ENCODE measurements at places on chromosomes 2 and 18.

DNA sequence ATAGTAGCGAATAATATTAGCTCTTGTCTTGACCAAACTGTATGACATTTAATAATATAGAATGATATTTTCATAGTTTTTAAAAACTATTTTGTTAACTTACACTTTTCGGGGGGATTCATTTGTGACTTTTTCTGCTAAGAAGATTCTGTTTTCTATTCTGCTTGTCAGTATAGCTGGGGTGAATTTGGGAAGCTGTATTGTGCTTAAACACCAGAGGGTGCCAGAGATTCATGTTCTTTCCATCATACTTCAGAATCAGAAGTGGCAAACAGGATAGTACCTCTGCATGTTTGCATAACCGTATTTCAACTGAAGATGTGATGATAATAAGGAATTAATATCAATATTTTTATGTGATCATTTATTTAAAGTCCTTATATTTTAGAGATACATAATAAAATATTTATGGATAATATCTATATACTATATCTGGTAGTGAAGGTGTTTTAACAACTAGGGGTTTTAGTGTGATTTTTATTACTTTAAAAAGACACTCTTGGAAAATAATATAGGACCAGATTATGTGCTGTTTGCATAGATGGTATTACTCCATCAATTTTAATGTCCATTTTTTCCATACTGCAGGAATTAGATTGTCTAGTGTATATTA is 81.0 kb downstream of the TAF4B start:
- DNase-seq, result no peak

DNA sequence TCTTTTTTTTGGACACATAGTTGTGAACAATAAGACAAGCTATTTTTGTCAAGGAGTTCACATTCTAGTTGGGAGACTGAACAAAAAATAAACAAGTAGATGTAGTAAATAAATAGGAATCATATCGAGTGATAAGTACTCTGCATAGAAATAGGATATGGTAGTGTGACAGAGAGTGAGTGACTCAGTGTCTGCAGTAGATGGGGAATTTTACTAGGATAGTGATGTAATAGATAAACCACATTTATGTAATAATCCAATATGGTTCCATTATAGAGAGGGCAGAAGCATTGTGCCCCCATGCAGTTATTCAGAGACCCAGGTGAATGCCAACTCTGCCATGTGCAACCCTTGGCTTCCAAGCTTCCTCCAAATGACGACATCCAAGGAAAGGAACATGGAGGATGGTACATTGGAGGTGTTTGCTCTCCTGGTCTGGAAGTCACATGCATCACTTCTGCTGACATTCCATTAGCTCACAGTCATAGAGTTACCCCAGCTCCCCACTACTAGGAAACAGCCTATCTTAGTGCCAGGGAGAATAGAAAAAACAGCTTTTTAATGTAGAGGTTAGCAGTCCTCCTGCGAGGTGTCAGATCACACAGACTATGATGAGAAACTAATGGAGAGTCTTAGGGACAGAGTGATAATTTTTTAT is 595.4 kb downstream of the NYAP2 start:
- DNase-seq, result no peak

- no peak for DNase-seq
Measured at GRCh38 chr2:228344531-228344930, 163.0 kb upstream of the SPHKAP start.

- no peak for DNase-seq
Measured at GRCh38 chr2:208253600-208254117, 1.2 kb downstream of the IDH1 start.

DNA sequence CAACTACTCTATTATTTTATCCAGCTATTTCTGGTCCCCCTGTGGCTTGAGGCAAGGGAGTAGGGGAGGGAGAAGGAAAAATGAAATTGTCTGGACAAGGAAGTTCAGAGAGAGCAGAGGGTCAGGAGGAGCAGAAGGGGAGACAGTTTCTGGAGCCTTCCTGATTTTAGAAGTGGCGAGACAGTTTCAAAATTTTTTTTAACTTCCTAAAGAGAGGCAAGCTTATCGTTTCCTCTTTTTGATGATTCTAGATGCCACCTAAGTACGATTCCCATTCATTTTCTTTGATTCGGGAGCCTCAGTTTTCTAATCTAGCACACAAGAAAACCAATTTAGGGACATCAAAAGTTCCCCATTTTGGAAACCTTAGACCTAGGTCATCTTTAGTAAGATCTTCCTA is 96.9 kb upstream of the B3GNT2 start:
- no peak for DNase-seq

- no peak for DNase-seq
Measured at GRCh38 chr18:23301972-23302371, 151.1 kb upstream of the RIOK3 start.

- DNase-seq, result no peak
Measured at GRCh38 chr2:153391131-153391530, 87.4 kb downstream of the RPRM start.

GRCh38 chr2:212299333-212299732 is 239.3 kb downstream of the ERBB4 start:
- DNase-seq, result no peak

DNA sequence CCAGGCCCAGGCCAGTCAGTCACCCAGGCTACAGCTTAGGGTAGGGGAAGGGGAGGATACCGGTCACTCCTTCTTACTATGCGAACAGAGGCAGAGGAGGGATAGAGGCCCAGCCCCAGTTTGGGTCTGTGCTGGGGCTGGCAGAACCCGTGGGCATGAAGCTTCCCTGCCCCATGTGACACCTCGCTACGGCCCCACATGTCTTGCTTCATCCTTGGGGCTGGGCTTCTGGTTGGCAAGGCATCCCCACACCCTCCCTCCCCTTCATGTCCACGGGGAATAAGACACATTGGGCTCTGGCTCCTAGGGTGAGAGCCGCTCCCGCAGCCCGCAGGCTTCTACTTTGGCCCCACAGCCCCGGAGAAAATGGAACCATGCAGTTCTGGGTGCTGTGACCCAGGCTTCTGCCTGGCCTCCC is 32.4 kb downstream of the HS1BP3 start:
- no peak for DNase-seq

GRCh38 chr2:28661589-28662001 is 90.0 kb upstream of the PPP1CB start:
- no peak for DNase-seq

- DNase-seq, result no peak
Measured at GRCh38 chr18:49959176-49959575, 145.8 kb upstream of the ACAA2 start.

DNA sequence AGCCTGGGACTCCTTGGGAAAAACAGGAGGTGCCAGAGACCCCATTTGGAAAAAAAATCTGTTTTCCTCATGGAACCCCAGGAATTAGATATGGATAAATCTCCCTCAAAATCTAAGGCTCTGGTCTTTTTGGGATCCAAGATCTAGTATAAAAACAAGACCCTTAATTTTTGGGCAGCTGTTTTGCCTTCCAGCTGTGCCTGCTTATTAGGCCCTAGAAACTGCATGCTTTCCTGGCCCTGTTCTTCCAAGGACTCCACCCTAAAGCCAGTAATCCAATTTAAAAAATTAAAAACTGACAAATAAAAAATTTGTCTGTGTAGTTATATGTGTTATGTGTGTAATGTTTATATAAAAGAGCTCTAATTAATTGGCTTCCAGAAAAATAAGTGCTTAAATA is 274.6 kb downstream of the STK39 start:
- DNase-seq, result no peak

DNA sequence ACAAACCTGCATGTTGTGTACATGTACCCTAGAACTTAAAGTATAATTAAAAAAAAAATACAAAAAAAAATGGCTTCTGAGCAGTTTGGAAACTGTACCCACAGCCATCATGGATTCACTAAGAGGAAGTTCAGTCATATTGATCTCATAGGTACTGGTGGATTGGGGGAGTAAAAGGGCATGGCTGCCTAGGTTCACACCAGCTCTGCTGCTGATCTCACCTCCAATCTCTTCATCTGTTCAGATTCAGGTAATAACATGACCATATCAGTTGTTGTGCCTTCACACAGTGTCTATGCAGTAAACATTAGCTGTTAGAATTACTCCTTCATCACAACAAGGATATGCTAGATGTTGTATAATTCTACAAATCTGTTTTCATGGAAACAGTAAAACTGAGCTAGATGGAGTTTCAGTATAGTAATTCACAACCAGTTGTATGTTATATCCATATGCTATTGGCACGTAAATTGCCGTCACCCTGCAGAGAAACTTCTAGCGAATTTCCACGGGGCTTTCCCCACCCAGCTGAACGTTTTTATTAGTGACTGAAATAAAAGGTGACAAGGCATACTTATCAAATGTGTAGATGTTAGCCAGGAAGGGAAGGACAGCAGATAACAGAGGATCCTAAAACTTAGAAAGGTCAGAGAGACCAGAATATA is 59.3 kb upstream of the ITM2C start:
- no peak for DNase-seq

- DNase-seq, result no peak
Measured at GRCh38 chr2:111071600-111072171, 49.0 kb upstream of the BCL2L11 start.

- DNase-seq, result peak; percentile 54
Measured at GRCh38 chr2:24491542-24492420, 727 bp downstream of the NCOA1 start.

DNA sequence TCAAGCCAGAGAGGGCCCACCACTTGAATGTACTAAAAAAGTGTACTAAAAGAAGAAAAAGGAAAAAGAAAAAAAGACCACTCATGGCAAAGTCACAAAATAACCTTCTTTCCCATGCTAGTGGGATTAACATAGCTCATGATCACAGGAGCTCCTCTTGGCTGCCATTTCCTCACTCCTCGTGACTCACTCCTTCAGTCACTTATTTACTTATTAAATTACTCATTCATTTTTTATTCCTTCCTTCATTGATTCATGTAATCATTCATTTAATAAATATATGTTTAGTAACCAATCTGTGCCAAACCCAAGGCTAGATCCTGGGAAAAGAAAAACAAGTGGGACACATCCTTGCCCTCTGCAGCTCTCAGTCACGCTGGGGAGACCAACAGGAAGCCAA is 300.5 kb downstream of the INSIG2 start:
- no peak for DNase-seq

DNA sequence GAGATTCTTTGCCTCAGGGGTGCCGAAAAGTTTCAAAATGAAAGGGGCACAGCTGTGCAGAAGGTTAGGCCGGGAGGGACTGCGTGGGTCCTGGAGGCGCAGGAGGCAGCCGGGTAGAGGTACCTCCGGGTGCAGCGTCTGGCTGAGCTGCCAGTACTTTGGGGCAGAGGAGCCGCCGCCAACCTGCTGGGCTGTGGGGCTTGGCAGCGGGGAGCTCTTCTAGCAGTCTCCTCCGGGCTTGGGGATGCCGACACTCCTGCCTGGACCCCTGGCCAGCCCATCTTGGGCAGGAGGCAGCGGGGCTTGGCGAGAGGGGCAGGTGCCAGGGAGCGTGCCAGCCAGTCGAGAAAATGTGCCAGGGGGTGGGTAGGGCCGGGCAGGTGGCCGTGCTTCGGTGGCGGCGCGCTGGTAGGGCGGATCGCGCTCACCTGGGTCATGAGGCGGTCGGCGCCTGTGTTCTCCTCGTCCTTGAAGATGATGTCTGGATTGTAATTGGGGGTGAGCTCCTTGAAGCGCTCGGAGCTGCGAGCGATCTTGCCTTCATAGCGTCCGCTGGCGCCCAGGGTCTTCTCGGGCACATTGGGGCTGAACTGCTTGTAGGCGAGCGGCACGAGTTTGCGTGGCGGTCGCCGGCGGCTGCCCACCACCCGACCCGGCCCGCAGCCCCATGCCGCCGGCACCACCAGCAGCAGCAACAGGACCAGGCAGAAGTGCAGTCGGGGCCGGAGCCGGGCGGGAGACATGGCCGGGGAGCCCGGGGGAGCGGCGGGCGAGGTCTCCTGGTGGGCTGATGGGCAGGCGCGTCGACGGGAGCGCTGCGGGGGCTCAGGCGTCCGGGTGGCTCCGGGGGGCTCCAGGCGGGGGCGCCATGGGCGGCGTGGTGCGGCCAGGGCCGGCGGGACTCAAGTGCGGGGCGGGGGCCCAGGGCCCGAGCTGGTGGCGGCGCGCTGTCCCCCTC is 717 bp downstream of the IHH start:
- DNase-seq, result no peak

- DNase-seq, result no peak
Measured at GRCh38 chr2:228917220-228917619, 353.9 kb downstream of the PID1 start.

DNA sequence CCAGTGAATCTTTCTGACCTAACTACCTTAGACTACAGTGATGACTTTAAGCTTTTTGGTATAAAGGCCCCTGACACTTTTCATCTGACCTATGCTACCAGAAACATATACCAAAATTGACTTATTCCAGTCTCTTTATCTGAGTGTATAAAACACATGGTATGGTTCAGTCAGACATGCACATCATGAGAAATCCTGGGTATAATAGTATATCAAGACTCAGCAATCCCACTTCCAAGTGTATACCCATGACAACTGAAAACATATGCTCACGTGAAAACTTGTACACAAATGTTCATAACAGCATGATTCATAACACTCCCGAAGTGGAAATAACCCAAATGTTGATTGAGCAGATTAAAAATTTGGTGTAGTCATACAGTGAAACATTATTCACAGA is 70.0 kb upstream of the RPRM start:
- DNase-seq, result no peak

- DNase-seq, result no peak
Measured at GRCh38 chr2:72326759-72327158, 179.1 kb upstream of the CYP26B1 start.

GRCh38 chr2:226839161-226839560 is 3.3 kb downstream of the RHBDD1 start:
- no peak for DNase-seq

DNA sequence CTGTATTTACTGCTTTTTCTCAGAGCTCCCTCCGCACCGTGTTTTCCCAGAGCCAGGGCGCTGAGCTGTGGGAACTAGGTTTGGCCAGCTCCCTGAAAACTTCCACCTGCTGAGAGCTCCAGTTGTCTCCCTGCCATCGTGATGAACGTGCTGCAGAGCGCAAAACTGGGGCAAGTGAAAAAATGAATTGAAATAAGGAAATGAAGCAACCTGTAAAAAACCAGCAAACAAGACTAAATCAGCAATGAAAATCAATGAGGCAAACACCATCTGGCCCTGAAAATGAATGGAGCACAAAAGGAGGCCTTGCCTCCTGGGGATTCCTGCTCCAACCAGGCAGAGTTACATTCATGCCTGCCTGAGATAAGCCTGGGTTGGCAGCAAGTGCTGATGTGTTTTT is 129.9 kb downstream of the MARCHF4 start:
- no peak for DNase-seq

DNA sequence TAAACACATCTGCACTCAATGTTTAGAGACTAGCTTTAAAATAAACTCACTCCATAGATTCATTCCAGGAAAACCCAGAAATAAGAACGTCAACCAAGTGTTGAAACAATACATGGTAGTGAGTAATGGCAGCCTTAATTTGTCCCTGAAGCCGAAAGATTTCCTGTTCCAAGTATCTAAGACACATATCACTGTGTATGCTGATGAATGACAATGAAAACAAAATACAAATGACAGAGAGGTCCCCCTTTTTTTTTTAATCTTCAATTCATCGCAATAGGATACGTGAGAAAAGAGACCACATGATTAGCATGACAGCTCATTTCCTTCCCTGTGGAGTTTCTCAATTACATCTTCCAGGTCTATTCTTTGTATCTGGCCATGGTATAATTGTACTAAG is 160.5 kb upstream of the STK17B start:
- no peak for DNase-seq
